ENCODE measurements at places on chromosomes 5 and 9.

- peak; percentile 28 for DNase-seq
Measured at GRCh38 chr5:140821375-140822280, at the start of gene PCDHA5. TSS of gene PCDHA5 (plus strand) at chr5:140821613.

- no peak for DNase-seq
Measured at GRCh38 chr5:52786949-52787599, 642 bp upstream of the ITGA1 start.

- DNase-seq: no peak
Measured at GRCh38 chr5:86983208-86983607, 284.5 kb upstream of the RASA1 start.

DNA sequence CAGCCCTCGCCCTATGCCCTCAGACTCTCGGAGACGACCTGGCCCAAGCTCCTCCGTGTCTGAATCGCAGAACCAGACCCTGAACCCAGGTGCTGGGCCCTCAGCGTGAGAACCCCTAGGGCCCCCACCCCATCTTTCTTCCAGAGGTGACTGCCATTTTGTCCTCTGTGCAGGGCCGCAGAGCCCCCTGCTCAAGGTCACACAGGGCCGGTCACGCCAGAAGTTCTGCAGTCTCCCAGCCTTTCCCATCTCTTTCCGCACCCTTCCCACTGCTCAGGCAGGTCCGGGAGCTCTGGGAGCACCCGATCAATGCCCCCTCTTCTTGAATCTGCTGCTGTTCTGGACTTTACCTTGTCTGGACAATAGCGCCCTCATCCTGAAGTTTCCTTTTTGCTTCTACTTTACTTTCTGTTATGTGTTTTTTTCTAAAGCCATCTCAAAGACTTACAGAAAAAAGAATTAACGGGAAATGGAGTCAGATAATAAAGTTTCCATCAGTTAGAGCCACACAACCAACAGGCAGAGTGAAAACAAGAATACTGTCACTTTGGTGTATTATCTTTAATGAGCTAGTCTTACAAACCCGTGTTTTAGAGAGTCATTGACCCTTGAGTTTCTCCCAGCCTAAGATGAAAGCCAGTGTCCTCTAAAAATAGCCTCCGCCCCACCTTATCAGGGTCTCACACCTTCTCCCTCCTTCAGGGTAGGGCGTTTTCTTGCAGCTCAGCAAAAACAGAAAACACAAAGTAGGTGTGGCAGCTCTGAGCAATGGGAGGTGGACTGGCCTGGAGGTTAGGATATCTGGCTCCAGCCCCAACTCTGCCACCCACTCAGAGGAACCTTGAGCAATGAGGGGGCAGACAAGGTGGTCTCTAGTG lies 1.8 kb downstream of the TMOD1 start:
- no peak for DNase-seq

- no peak for DNase-seq
Measured at GRCh38 chr9:68795411-68795810, 90.4 kb downstream of the PIP5K1B start.

DNA sequence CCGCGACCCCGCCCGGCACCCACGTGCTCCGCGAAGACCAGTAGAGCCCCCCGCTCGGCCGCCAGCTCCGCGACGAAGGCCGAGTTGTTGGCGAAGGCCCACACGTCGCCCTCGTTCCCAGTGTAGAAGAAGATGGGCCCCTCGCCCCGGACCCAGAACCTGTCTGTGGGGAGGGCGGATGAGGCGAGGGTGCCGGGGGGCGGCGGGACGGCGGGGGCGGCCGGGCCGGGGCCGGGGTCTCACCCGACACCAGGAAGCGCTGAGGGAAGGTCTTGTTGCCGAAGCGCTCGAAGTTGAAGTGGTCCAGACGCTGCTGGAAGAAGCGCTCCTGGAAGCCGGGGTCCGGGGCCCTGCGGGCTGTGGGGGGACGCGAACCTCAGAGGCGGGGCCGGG lies 317 bp downstream of the DPP7 start:
- DNase-seq: no peak

GRCh38 chr9:92483627-92484545 lies 1.6 kb upstream of the ASPN start:
- no peak for DNase-seq

DNA sequence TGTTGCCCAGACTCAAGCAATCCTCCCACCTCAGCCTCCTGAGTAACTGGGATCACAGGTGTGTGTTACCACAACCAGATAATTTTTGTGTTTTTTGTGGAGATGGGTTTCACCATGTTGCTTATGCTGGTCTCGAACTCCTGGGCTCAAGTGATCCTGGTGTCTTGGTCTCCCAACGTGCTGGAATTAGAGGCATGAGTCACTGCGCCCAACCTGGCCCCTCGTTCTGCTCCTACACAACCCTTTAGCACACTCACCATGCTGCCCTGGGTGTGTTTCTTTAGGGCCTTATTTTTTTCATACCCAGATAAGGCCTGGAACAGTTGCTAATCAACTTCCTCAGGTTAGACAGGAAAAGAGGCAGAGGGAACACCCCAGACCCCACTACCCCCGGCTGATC lies 2.6 kb downstream of the PDZD2 start:
- DNase-seq: no peak

GRCh38 chr9:124660341-124660801 lies 110.7 kb downstream of the NR6A1 start:
- no peak for DNase-seq

DNA sequence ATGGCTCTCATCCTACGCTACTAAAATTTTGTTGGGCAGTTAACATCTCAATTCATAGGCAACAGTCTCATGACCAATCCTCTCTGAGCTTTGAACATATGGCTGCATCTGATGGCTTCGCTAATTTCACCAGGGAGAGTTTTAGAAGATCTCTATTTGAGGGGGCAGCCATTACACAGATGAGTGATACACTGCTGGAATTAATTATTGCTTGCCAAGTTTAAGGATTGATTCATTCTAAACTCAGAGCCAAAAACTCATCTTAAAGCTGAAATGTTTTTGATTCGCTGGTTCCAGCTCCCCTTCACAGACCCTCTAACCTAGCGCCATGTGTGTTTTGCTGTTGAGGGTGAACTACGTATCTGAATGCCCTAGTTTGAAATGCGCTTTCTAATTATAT lies 519.9 kb upstream of the WWC1 start:
- no peak for DNase-seq

- no peak for DNase-seq
Measured at GRCh38 chr5:151222790-151223446, 974 bp downstream of the CCDC69 start.

DNA sequence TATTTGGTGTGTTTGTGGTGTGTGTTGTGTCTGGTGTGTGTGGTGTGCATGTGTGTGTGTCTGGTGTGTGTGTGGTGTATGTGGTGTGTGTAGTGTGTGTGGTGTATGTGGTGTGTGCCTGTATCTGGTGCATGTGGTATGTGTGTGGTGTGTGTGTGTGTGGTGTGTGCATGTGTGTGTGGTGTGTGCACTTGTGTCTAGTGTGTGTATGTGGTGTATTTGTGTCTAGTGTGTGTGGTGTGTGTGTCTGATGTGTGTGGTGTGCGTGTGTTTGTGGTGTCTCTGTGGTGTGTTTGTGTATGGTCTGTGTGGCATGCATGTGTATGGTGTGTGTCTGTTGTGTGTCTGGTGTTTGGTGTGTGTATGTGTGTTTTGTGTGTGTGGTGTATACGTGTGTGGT lies 71.1 kb downstream of the CACNA1B start:
- DNase-seq: no peak

DNA sequence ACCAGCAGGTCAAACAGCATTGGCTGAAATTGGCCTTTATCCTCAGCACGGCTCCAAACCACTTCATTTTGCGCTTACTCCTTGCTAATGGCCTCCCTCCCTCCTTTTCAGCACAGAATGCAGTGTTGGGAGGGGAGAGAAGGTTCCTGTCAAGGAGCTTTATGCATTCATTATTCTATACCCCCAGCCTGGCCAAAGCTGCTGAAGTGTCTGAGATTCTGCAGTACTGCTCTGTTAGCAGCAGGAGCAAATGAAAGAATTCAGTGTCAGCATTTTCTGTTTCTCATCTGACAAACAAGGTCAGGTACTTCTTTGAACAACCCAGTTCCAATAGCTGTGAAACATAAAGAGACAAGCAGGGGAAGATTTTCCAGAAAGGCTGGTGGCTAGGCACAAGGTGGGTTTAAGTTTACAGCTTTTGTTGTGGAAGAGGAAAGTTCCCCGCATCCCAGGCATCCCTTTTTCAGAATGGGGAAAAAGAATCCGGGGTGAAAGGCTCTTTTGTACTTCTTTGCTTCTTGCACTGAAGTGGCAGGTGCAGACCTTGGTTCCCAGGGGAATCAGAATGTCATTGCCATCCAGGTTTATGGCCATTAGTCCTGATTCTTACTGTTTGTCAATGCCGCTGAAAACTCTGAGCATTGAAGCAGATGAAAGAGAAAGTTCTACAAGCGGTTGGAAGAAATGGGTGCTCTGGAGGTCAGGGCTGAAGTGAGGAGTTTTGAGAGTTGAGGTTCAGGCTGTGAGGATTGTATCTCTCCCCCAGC lies 109.3 kb upstream of the APC start:
- no peak for DNase-seq

- DNase-seq: no peak
Measured at GRCh38 chr5:129630101-129630500, 117.8 kb upstream of the MINAR2 start.

- no peak for DNase-seq
Measured at GRCh38 chr9:34647651-34648050, 1.2 kb downstream of the GALT start.

GRCh38 chr9:136169495-136169894 lies 35.4 kb downstream of the LHX3 start:
- DNase-seq: no peak

- no peak for DNase-seq
Measured at GRCh38 chr9:73805111-73805510, 653.4 kb downstream of the ANXA1 start.

GRCh38 chr9:125106285-125106893 lies 36.9 kb downstream of the SCAI start:
- no peak for DNase-seq

GRCh38 chr5:41284938-41285337 lies 71.6 kb upstream of the C6 start:
- DNase-seq: no peak

- DNase-seq: no peak
Measured at GRCh38 chr5:68012429-68012828, 203.1 kb upstream of the PIK3R1 start.

GRCh38 chr9:92253656-92254055 lies 39.8 kb downstream of the IARS1 start:
- no peak for DNase-seq

DNA sequence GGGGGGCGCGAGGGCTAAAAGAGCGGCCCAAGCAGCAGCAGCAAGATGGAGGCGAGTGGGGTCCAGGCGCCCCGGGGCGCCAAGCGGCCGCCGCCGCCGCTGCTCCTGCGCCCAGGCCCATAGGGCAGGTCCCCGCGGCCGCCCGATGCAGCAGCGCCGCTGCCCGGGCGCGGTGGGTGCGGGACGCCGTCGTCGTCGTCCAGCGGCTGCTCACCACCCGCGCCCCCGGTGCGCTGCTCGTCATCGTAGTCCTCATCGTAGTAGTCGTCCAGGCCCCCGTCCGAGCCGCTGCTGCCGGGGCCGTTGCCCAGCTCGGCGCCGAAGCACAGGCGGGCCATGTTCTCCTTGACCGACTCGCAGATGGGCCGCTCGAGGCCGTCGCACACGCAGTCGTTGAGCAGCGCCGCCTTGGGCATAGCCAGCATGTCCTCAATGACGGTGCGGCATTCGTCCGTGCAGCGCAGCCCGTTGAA lies 1.5 kb downstream of the GAS1 start:
- no peak for DNase-seq

DNA sequence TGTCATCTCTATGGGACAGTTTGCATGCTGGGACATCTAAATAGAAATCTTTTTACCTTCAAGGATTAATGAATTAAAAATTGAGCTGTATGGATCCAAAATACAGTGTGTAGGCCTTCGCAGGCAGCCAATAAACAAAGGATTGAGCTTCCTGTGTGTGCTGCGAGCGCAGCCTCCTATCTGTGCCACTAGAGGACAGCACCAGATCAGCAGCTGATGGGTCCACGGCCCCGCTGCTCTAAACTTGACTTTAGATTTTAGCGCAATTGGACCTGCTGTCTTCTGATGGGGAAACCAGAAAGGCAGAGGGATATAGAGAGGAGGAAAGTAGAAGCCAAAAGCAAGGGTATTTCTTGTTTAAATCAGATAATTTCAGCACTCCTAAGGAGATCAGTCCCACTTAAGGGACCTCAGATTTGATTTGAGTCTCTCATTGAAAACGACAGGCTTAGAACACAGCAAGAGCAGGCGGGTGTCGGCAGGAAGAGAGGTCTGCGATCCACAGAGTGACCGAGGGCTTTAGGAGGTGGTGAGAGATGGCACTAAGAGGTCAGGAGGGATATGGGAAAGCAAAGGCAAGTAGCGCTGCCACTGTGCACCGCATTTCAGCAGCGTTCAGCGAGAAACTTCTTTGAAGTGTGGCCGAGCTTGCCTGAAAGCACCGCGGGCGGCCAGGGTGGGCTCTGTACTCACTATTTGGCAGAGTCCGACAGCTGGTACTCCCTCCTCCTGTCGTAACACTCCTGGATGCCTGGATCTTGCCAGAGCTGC lies 214.3 kb downstream of the GNA14 start:
- DNase-seq: peak; percentile 28

- no peak for DNase-seq
Measured at GRCh38 chr5:73450137-73450536, 1.6 kb upstream of the FOXD1 start.

DNA sequence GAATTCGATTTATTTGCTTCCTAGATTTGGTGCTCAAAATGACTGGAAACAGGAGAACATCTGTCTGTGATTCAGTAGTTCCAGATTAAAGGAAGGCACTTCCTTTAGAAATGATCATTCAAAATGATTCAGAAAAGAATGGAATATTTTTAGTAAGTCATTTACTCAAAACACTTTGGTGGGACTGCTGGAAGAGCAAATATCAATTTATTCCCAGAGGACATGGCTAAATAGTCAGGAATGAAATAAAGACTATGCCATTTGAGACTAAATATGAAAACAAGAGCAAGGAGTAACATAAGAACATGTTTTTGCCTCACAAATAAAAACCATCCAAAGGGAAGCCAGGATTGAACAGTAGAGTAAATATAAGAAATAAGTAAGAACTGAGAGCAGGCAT lies 138.6 kb upstream of the RASA1 start:
- DNase-seq: no peak
